ENCODE measurements at places on chromosomes 12 and 14. TPM values are rescaled to one million over a fixed set of nuclear protein-coding genes. Genes with fewer than 3 reads are reported as not detected.

The ORAI1 gene
- 6.0 TPM for total RNA-seq

The DAO gene
- total RNA-seq: not detected

The GDF3 gene
- 0.33 TPM for total RNA-seq

The C1QL4 gene
- not detected for total RNA-seq

The INHBC gene
- not detected for total RNA-seq

The FOXG1 gene
- not detected for total RNA-seq

The PZP gene
- 0.80 TPM for total RNA-seq

The CAPZA3 gene
- 3.5 TPM for total RNA-seq

The SPTB gene
- total RNA-seq: 2.1 TPM

The PROX2 gene
- total RNA-seq: not detected

The C12orf56 gene
- not detected for total RNA-seq

- DNase-seq: no peak
- no peak overlapping the region for H3K4me3 ChIP-seq
- H3K4me1 ChIP-seq: no peaks in the 10 kb centered on the region
- no peak overlapping the region for H3K27ac ChIP-seq
Observed at GRCh38 chr12:68733661-68734071, 12.3 kb upstream of the SLC35E3 start.

- no peaks in the 10 kb centered on the region for H3K36me3 ChIP-seq
- H3K27ac ChIP-seq: no peak overlapping the region
- peaks cover 10% of the 10 kb centered on the region for H3K27me3 ChIP-seq
- no peaks in the 10 kb centered on the region for H3K4me1 ChIP-seq
- no peak for DNase-seq
Observed at GRCh38 chr12:131002216-131002631, 48.5 kb downstream of the ADGRD1 start.

- H3K4me3 ChIP-seq: no peak overlapping the region
- no peaks in the 10 kb centered on the region for H3K4me1 ChIP-seq
- no peak overlapping the region for H3K27ac ChIP-seq
- H3K27me3 ChIP-seq: no peaks in the 10 kb centered on the region
- no peak for DNase-seq
Observed at GRCh38 chr14:98364961-98365360, 907.0 kb downstream of the BCL11B start.

DNA sequence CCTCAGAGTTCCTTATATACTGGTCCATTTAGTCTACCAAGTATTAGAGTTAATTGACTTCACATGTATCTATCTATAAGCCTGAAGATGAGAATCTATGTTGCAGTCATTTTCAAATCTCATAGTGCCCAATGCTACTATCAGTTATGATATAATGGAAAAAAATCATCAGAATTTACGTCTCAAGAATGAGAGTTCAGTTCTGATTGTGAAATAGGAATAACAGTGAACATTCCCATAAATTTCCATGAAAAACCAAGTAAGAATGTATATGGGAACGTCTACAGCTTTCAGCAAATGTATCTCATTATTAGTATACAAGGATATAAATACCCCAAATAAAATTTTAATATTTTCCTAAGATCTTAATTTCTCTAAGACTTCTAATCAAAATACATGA lies 77.2 kb downstream of the PPP1R12A start:
- no peaks in the 10 kb centered on the region for H3K4me1 ChIP-seq
- no peaks in the 10 kb centered on the region for H3K27me3 ChIP-seq
- H3K4me3 ChIP-seq: no peak overlapping the region
- H3K27ac ChIP-seq: no peak overlapping the region

DNA sequence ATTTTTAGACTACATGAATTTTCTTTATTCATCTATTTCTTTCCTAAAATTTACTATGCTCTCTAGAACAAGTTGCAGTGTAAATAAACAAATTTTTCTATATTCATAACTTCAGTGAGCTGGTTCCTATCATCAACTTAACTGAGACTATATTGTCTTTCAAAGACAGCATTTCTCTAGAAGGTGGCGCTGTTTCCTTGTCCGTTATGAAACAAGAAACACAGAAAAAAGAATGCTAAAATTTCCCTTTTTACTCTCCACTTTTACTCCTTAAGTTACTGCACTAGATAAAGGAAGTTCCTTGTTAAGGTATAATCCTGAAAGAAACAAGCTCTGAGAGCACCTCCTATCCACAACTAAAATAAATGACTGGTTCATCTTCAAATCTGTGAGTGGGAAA lies 8.2 kb upstream of the CLEC2A start:
- no peaks in the 10 kb centered on the region for H3K27me3 ChIP-seq
- H3K4me3 ChIP-seq: no peak overlapping the region
- H3K36me3 ChIP-seq: no peaks in the 10 kb centered on the region
- no peak overlapping the region for H3K27ac ChIP-seq
- H3K4me1 ChIP-seq: no peaks in the 10 kb centered on the region

GRCh38 chr14:102925646-102926045 lies 3.2 kb downstream of the AMN start:
- H3K36me3 ChIP-seq: no peaks in the 10 kb centered on the region
- H3K27ac ChIP-seq: no peak overlapping the region
- peaks cover 20% of the 10 kb centered on the region for H3K27me3 ChIP-seq

DNA sequence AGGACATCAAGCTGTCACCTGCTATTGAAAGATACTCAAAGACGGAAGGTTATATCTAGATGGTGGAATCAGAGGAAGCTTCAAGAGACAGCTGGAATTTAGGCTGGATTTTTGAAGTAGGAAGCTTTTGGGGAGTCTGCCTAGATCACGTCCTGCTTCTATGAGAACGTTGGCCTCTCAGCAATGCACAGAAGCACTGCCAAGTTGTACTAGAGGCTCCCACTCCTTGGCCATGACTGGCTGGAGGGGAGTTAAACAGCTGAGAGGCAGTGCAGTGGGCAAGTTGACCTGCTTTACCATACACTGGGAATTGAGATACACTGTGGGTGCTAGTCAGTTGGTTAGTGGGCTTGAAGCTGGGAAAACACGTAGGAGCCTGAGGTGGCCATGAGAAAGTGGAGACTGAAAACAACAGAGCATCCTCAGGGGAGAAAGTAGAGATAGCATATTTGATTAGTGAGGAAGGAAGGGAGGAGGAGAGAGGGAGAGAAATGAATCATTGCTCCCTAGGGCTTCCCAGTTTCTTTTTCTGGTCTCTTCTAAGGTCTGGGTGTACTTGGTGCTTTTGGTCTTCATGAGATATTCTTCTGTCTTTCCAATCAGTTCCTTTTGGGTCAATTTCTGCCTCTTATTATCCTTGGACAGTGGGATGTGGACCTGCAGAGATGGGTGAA lies 110.8 kb downstream of the EMP1 start:
- no peaks in the 10 kb centered on the region for H3K27me3 ChIP-seq
- no peaks in the 10 kb centered on the region for H3K4me1 ChIP-seq
- DNase-seq: no peak

DNA sequence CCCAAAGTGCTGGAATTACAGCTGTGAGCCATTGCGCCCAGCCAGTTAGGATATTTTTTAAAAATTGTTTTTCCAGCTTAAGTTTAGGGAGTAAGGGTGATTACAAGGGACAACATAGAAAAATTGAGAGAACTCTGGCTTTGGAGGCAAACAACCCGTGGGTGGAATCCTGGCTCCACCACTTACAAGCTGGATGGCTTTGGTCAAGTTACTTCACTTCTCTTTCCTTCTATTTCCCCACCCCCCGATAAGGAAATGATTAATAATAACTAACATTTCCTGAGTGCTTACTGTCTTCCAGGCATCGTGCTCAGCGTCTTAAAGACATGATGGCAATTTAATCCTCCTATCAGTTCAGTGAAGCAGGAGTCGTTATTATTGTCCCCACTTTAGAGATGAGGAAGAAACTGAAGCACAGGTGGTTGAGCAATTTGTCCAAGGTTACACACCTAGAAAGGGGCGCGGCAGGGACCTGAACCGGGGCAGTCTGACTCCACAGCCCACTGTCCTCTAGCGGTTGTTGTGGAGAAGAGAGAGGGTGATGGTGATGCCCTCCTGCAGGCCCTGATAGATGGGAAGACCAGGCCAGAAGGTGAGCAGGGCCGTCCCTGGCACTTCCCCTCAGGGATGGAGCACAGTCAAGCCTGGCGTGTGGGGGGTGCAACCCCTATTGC lies 16.7 kb upstream of the FAIM2 start:
- no peaks in the 10 kb centered on the region for H3K4me1 ChIP-seq
- no peak overlapping the region for H3K4me3 ChIP-seq
